Renal pelvis (tissue), 12 donors: ENCODE measurements at places on chromosomes 2 and 18. TPM values are rescaled to one million over a fixed set of nuclear protein-coding genes. Genes with fewer than 3 reads are reported as not detected.
A peak's percentile ranks its signal among the peaks of the same experiment; 100 is the strongest.

DNA sequence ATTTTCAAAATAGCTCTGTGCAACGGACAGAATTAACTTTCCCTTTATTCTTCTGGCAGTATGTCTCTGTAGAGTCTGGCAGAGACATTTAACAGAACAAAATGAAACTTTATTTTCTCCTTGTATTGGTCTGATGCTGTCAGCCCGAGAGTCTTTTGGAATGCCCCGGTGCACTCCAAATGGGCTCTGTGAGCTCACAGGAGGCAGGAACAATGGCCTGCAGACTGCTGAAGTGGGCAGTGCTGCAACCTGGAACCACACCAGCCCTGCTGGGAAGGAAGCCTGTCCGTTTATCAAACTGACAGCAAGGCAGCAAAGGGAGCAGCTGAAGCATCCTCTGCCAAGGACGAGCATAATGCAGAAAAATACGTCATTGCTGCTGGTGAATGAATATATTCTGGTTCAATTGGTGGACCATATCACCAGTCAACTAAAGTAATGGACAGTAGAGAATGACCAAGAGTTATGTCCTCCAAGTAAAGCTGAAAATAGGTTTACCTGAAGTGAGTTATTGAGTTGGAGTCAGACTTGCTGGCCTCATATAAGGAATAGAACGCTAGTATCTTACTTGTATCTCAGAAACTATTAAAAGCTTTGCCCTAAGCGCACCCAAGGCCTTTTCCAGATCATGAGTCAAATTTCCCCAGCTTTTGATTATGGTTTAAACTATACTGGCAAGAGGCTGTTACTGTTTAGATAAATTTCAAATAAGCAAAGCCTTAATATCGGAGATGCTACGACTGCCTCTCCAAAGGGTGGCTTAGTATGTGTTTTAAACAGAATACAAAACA, 207.6 kb upstream of the TANK start:
- DNase-seq = no peak

- no peak for DNase-seq
These were observed 28.1 kb downstream of the FAM171B start for GRCh38 chr2:186721956-186722355.

GRCh38 chr2:21466341-21466927, 342.7 kb downstream of the TDRD15 start:
- DNase-seq = peak; percentile 23

- no peak for DNase-seq
These were observed 23.1 kb upstream of the C2orf74 start for GRCh38 chr2:61138859-61139258.

- DNase-seq = no peak
These were observed 2.7 kb downstream of the NCOA1 start for GRCh38 chr2:24493713-24494112.

- no peak for DNase-seq
These were observed 315.1 kb upstream of the EPAS1 start for GRCh38 chr2:45982096-45982495.

DNA sequence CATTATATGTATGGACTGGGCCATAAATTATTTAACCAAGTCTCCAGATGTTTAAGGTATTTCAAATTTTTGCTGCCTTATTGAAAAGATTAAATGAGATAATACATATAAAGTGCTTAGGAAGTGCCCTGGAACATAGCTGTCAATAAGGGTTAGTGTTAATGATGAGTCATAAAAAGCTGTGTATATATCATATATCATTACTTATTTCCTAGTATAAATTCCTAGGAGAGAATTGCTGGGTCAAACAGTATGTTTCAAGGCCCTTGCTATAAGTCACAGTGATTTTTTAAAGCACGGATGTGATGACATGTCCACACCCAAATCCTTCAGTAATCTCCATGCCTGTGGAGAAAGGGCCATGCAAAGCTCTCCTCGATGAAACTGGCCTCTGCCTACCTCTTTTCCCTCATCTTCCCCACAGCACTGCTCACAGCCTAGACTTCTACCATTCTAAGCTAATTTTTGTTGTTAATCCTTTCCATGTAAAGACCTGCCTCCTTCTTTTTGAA, 8.5 kb downstream of the ZNF2 start:
- no peak for DNase-seq

- no peak for DNase-seq
These were observed 27.7 kb upstream of the PTPN4 start for GRCh38 chr2:119731983-119732382.

DNA sequence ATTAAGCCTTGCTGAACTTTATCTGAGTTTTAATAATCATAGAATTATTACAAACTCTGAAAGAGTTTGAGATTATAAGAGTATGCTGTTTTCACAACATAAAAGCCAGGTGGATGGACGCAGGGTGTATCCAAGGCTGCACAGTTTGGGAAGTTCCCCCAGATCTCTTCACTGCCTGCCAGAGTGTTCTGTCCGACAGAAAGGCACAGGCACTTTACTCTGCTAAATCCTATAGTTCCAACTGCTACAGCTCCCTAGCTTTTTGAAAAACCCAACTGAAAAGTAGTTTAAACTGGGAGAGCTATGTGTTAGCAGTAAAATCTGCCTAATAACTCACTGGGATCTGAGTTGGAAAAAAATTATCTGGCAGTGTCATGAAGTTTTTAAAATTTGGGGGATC, 38.0 kb downstream of the MFSD6 start:
- no peak for DNase-seq

DNA sequence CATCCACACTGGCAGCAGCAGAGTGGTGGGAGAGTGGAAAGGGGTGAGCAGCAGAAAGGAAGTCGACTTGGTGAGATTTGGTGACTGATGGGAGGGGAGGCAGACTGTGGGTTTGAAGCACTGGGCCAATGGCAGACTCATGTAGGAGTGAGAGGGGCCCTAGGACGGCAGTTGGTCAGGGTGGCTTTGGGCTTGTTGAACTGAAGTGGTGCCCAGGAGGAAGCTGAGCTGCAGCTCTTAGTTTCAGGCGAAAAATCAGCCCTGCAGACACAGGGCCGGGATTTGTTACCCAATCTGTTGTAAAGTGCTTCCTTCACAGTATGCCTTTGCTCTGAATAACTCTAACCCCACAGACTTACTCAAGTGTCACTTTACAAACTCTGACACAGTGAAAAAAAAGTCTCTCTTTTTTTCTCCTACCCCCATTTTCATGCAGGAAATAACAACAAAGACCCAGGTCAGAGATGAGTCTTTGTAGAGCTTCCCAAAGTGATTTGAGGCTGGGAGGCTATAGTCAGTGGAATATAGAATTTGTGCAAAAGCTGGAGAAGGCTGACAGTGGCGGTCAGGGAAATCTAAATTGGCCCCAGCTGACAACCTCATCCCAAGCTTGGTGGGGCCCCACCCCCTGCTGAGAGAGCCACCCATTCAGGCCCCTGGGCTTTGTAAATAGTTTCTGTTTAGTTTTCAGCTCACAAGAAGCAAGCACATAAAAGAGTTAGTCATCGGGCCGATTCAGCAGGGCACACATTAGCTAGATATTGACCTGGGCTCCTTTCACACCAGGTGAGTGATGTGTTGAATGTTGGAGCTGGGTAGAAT, 226.9 kb downstream of the VAPA start:
- no peak for DNase-seq

DNA sequence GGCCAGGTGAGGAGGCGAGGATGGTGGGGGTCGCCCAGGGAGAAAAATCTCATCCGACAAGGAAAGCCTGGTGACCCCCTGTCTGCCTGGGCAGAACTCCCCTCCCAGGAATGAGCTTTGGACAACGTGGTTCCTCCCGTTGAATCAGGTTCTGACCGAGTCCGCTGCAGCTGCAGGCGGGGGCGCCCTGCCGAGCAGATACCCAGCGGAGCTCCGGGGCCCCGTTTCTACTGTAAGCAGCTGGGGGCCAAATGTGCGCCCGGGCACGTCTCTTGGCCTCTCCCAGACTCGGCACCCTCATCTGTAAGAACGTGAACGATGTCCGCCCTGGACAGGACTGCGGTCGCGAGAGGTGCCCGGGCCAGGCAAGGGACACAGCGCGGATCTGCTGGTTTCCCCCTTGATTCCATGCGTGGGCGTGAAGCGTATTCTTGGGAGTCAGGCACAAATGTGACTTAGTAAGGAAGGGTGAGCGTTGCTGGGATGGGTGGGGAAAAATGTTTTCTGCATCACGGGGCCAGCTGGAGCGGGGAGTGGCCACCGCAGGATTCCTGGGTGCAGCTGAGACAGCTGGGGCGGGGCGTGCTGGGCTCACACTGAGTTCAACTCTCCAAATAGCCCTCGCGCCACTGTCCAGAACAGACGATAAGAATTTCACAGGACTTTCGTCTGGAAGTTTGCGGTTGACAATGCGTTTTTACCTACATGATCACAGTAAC, 20.2 kb upstream of the TUBB6 start:
- DNase-seq = peak; percentile 52

DNA sequence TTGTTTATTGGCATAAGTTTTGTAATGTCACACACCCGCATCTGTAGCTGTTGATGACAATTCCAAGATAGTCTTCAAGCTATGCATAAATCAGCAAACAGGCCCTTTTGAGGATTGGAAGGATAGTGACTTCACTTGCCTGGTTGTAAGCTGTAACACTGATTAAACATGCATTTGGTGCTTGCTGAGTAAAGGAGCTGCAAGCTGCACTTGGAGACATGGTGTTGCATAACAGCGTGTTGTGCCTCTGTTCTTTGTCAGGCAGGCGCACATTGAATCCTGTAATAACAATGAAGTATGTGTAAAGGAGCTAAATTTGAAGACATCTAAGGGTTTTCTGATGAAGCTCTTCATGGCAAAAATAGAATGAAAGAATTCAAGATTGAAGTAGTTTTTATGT, 68.7 kb upstream of the TTC27 start:
- DNase-seq = no peak

DNER gene
- polyA plus RNA-seq = 56.5 TPM

POTEJ gene
- not detected for polyA plus RNA-seq

STK36 gene
- 107 TPM for polyA plus RNA-seq

SAG gene
- 0.07 TPM for polyA plus RNA-seq
